ENCODE measurements at places on chromosomes 7 and 10.

GRCh38 chr10:79400146-79401004, 45.0 kb downstream of the ZCCHC24 start:
- no peak for DNase-seq

DNA sequence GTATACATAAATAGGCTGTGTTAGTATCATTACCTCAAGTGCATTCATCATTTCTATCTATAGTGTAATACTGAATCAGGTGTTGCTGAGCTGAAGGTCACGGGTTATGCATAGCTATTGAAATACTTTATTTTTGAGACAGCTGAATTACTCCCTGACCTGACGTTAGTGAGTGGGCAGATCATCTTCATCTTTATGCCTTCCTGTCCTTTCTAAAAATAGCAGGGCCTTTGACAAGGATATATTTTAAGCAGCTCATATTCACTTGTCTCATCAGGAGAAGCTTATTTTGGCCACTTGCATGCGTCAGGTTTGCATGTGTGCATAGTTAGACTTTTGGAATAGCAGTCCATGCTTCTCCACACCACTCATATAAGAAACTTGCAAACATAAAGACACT, 63.6 kb upstream of the DKK1 start:
- no peak for DNase-seq

GRCh38 chr10:74672430-74673165, 153.8 kb upstream of the KAT6B start:
- DNase-seq: no peak

- DNase-seq: no peak
Observed at GRCh38 chr10:119735451-119735850, 9.6 kb downstream of the INPP5F start.

DNA sequence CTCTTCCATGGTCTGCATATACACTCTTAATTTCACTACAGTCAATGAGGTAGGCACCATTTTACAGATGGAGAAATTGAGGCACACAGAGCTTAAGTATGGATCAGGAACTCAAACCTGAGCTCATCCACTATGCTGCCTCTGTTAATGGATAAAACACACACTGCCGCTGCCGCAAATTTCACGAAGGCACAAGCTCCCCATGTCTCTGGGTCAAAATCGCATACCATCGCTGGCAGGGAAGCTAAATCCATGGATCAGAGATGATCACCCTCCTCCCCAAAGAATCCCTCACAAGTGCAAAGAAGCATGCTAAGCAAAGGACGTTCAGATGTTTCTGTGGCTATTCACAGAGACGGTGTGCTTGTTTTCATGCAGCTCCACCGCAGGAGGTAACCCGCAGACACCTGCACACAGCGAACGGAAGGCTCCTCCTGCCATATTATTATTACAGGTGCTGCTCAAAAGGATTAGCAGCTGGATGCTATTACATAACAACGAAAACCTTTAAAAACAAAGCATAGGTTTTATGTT, 109.3 kb downstream of the UBE2H start:
- DNase-seq: no peak

- no peak for DNase-seq
Observed at GRCh38 chr7:8146788-8147413, 115.1 kb downstream of the ICA1 start.

GRCh38 chr7:11235491-11235890, 261.8 kb downstream of the PHF14 start:
- DNase-seq: no peak

All from breast epithelium (tissue), 4 donors.